Stimulated activated CD8-positive, alpha-beta memory T cell treated with anti-CD3 and anti-CD28 coated beads, Interleukin-4, amount 100 ng/mL, for 4 hours (primary cell): ENCODE measurements at places on chromosomes 5 and 9.

DNA sequence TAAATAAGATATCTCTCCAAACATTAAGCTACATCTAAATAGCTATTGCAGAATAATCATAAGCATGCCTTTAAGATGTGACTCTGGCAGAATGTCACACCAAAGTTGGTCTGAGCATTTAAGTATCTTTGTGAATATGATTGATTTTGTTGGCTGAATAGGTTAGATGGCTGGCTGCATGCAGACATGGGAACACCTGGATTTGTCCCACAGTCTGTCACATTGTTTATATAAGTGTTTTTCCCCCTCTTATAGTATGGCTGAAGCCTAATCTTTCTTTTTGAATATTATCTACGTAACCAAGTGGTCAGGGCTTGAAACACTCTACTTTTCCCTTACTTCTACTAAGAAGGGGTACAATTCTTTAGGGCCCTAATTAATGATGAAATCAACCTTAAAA, 36.2 kb downstream of the PCSK1 start:
- DNase-seq = no peak

DNA sequence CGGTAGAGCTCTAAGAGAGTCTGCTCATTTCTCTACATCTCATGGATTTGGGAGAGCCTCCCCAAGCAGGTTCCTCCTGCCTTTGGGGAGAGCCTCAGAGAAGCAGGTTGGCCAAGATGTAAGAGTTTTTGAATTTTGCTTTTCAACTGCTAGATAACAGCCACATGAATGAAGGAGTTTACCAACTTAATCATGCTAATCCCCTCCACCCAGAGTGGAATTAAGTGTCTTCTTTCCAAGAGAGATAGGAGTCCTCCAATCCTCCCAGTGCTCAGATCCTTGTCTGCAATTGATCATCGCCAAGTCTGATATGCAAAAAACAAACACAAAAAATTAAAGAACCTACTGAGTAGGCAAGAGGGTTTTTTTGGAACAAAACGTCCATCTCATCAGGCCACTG, 99.4 kb upstream of the MAP3K1 start:
- DNase-seq = no peak

GRCh38 chr5:121707178-121707577, 144.5 kb upstream of the FTMT start:
- DNase-seq = no peak

GRCh38 chr5:142221091-142221860, 103.5 kb downstream of the SPRY4 start:
- DNase-seq = no peak
